ENCODE measurements at places on chromosomes 5 and 9. TPM values are rescaled to one million over a fixed set of nuclear protein-coding genes. Genes with fewer than 3 reads are reported as not detected.

DNA sequence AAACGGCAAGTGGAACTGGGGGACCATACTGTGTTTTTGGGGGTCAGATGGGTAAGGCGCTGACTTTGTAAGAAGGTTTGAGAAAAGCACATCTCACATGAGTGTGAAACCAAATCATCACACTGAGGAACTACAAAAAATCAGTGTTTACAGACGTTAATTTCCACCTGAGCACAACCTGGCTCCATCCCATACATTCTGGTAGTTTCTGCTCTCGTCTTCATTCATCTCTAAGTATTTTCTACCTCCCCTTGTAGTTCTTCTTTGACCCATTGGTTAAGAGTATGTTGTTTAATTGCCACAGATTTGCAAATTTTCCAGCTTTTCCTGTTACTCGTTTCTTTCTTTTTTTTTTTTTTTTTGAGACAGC is 8.9 kb upstream of the DPP7 start:
- DNase-seq = no peak

GRCh38 chr5:148347706-148348105 is 12.3 kb downstream of the SPINK9 start:
- no peak for DNase-seq

- no peak for DNase-seq
These were observed 22.0 kb upstream of the MAP1B start for GRCh38 chr5:72085319-72085718.

DNA sequence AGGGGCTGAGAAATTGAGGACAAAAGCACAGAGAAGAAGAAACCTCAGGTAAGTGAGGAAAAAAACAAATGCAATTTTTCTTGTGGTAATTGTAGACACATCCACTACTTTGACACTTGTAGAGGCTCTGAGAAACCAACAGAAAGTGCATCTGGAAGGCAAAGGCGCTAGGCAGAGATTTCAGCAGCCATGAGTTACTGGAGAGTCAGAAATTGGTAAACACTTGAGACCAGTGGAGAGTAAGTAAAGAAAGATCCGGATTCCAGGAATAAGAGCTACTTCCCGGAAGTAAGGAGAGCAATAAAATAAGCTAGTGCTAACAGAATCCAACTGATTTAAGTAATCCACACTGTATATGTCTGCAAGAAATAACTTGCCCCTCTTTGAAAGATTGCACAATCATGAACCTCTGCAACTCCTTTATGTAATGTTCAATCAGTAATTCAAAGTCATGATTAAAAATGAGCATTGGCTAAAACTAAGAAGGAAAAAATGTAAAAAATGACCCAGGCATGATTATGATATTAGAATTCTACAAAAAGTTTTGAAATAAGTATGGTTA is 382.1 kb downstream of the CDH18 start:
- DNase-seq = no peak

DNA sequence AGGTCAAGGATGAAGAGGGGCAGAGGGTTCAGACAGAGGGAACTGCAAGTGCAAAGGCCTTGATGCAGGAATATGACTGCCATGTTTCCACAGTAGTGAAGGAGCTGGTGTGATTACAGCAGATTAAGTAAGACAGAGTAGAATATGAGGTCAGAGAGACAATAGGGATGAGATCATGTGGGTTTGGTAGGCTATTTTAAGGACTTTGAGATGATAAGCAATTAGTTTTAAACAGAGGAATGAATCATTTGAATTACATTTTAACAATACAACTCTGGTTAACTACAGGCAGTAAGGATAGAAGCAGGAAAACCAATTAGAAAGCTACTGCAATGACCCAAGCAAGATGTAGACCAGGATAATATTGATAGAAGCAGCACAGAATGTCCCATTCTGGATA is 7.7 kb downstream of the CENPK start:
- DNase-seq = no peak

GRCh38 chr9:89432986-89433530 is 64.9 kb downstream of the SEMA4D start:
- DNase-seq = no peak

DNA sequence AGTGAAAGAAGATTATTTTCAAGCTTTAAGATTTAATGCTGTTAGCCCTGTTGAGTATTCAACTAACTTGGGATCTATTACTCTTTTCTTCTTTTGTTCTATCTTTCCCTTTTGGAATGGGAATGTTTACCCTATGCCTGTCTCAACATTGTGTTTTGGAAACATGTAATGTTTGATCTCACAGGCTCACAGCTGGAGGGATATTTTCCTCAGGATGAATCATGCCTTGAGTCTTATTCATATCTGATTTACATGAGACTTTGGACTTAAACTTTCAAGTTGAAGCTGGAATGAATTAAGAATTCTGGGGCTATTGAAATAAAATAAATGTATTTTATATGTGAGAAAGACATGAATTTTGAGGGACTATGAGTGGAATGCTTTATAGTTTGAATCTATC is 607.8 kb upstream of the PTGER4 start:
- DNase-seq = no peak

DNA sequence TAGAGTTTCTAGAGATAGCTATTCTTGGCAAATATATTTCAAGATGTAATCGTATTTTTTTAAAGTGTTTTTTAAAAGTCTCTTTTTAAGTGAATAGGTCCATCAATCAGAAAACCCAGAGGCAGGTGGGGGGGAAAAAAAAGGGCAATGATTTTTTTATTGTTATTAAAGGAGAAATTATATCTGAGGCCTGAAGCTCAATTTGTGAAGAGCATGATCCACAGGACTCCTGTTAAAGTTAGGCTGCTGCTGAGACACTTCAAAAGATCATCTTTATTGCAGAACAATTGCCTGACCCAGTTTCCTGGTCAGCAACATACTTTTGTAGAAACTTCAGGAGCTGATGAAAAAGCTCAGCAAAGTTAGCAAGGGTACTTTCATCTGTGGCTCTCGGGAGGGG is 326.2 kb downstream of the RASEF start:
- no peak for DNase-seq

GRCh38 chr5:159242656-159243055 is 20.4 kb upstream of the UBLCP1 start:
- no peak for DNase-seq

DNA sequence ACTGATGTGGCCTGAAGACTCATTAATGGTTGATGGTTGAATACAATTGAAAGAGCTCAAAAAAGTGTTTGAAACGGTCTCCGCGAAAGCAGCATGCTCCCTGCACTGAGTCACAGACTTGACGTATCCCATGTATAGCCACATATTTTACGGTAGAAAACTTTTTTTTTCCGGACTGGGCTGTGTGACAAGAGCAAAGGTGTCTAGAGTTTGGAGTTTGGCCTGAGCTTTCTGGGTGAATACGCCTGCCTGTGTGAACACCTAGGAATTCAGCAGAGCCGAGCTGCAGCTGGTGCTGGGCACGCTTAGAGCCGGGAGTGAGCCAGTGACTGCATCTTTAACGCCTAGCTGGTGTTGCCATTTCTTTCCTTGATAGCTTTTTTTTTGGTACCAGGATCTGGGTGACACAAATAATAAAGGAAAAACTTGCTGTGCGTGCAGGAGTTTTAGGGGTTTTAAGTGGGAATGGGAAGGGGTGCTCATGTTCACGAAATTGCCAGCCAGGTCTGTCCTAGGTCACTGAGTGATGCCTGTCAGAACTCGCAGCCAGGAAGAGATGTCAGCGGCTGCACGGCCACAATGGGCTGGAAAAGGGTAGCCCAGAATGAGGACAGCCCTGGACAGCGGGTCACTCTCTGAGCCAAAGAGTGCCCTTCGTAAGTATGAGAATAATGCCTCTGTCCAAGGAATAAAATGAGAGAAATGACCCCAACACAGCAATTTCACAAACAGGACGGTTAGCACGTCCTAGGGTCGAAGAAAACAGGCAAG is 51.7 kb downstream of the PSMB7 start:
- DNase-seq = no peak

MSMP gene
- polyA plus RNA-seq = not detected

GFI1B gene
- polyA plus RNA-seq = 0.92 TPM

TCERG1 gene
- 122 TPM for polyA plus RNA-seq

EQTN gene
- polyA plus RNA-seq = 0.19 TPM

ENDOG gene
- 9.6 TPM for polyA plus RNA-seq

PCDHGA1 gene
- polyA plus RNA-seq = 1.2 TPM

TAF1L gene
- 0.10 TPM for polyA plus RNA-seq

ABLIM3 gene
- polyA plus RNA-seq = 0.82 TPM

SPATA31A3 gene
- not detected for polyA plus RNA-seq
